NCI-H526 (cell line): ENCODE measurements at places on chromosomes 1 and 21.

GRCh38 chr1:4464478-4464877 is 189.9 kb upstream of the AJAP1 start:
- DNase-seq: no peak

- DNase-seq: no peak
Observed at GRCh38 chr21:28066596-28067387, 925.9 kb downstream of the LTN1 start.

DNA sequence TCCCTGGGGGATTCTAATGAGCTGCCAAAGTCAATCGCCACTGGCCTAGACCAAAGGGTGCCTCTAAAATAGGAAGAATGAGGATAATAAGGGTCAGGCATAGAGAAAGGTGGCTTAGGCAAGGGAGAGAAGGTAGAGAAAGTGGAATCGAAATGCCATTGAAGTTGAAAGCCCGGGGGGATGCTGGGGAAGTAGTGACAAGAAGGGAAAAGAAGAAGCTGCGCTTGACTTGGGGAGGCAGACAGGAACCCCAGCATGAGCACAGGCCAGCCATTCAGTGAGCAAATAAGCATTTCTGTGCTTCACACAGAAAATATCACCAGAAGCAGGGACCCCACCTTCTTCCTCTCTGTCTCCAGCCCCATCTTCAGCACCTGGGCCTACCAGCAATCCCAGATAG is 1.5 kb downstream of the CD2 start:
- DNase-seq: peak; percentile 25

GRCh38 chr1:89198491-89199072 is at the start of gene GBP4:
TSS of gene GBP4 (minus strand) at chr1:89198942. CDS start at chr1:89198834, 108 bp downstream.
- DNase-seq: no peak

GRCh38 chr21:37463083-37463801 is 96.7 kb downstream of the DYRK1A start:
- DNase-seq: peak; percentile 22
